ENCODE measurements at places on chromosomes 11 and 22.
A peak's percentile ranks its signal among the peaks of the same experiment; 100 is the strongest.

DNA sequence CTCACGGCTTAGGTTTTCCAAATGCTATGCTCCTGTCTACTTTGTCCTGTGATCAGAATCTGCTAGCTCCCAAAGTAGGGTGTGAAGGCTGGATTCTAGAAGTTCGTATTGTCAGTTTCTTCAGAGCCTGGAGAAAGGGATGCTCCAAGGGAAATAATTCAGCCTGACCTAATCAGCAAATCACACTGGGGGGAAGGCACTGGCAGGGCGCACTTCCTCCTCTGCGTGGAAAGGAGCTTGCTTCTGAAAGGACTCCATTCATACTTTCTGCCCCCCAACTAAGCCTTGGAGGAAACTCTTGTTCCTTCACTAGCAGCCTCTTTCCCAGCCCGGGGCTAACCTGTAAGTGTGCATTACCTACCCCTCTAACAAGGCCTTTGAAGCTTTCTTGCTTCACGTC, 165.9 kb downstream of the NAV2 start:
- no peaks in the 10 kb centered on the region for H3K4me1 ChIP-seq
- H3K27ac ChIP-seq, result no peak overlapping the region
- H3K4me3 ChIP-seq, result no peak overlapping the region
- no peaks in the 10 kb centered on the region for H3K27me3 ChIP-seq
- no peaks in the 10 kb centered on the region for H3K36me3 ChIP-seq

DNA sequence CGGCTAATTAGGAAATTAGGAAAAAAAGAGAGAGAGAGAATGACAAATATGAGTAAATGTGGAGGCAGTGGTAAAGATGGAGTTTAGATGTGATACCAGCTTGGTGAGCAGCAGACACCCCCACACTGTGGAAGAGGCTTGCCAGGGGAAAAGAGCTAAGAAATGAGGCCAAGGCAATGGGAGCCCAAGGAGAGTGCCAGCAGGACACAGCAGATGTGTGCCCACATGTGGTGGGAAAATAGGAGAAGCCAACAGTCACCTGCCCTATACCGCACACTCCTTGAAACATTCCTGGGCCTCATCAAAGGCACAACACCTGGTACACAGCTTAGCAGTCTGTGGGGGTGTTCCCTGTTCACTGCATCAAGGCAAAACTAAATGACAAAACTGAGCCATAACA, 104.9 kb downstream of the FAM76B start:
- H3K27ac ChIP-seq, result no peak overlapping the region
- no peaks in the 10 kb centered on the region for H3K36me3 ChIP-seq

DNA sequence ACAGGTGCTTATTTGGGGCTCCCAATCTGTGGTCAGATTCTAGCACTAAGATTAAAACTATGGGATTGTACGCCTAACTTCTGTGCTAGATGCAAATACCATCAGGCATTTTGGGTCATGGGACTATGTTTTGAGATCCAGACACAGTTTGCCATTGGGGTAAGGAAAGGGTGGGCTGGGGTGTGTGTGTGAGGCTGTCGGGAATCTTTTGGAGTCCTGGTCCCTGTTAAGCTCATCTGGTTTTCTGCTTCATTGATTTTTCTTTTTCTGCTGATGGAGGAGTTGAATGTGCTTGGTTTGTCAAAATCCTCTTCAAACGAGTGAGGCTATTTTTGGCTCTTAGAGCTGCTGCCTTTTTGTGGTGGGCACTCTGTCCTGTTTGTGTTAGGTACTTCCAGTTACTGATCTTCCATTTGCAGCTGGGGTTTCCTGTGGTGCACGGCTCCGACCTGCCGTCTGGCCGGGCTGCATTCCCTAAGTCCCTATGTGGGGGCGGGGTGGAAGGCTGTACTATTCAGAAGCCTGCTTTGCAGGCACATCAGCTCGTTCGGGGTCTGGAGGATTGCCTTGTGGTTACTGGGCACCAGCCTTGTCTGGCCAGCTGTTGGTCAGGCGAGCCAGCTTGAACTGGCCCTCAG, 2.9 kb downstream of the BCR start:
- peak overlapping the region; percentile 64 for H3K4me3 ChIP-seq
- no peak for DNase-seq
- H3K36me3 ChIP-seq, result no peaks in the 10 kb centered on the region
- H3K4me1 ChIP-seq, result peaks cover 82% of the 10 kb centered on the region
- no peaks in the 10 kb centered on the region for H3K27me3 ChIP-seq

- no peaks in the 10 kb centered on the region for H3K27me3 ChIP-seq
- no peaks in the 10 kb centered on the region for H3K4me1 ChIP-seq
- H3K27ac ChIP-seq, result no peak overlapping the region
- no peak overlapping the region for H3K4me3 ChIP-seq
These were observed 22.1 kb upstream of the MMP7 start for GRCh38 chr11:102552447-102553194.

- H3K4me3 ChIP-seq, result no peak overlapping the region
- H3K27ac ChIP-seq, result no peak overlapping the region
- no peak for DNase-seq
- H3K36me3 ChIP-seq, result no peaks in the 10 kb centered on the region
- H3K4me1 ChIP-seq, result no peaks in the 10 kb centered on the region
These were observed 62.1 kb upstream of the ARHGAP20 start for GRCh38 chr11:110774138-110775014.

DNA sequence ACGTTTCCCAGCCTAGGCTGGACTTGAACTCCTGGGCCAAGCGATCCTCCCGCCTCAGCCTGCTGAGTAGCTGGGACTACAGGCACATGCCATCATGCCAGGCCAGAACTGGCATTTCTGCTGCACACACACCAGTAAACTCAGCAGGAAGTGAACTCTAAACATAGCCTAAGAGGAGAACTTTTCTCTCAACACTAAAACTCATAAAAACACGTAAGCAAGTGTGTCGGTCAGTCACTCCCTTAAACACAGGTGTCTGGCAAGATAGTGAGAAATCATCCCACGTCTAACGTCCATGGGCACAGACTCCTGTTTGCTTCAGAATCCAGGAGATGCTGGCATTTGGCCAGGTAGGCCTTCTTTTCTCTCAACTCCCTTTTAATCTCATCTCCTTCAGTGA, 104.8 kb downstream of the RPL27A start:
- H3K36me3 ChIP-seq, result no peaks in the 10 kb centered on the region
- DNase-seq, result no peak
- no peak overlapping the region for H3K27ac ChIP-seq
- no peaks in the 10 kb centered on the region for H3K27me3 ChIP-seq
- H3K4me3 ChIP-seq, result no peak overlapping the region
- H3K4me1 ChIP-seq, result no peaks in the 10 kb centered on the region

- H3K4me3 ChIP-seq, result no peak overlapping the region
- H3K27ac ChIP-seq, result no peak overlapping the region
- H3K4me1 ChIP-seq, result peaks cover 14% of the 10 kb centered on the region
- no peak for DNase-seq
- H3K27me3 ChIP-seq, result peaks cover 28% of the 10 kb centered on the region
These were observed 827 bp downstream of the PHF21B start for GRCh38 chr22:45008751-45009605.

- no peak for DNase-seq
- no peak overlapping the region for H3K4me3 ChIP-seq
- H3K36me3 ChIP-seq, result peaks cover 32% of the 10 kb centered on the region
- H3K27ac ChIP-seq, result no peak overlapping the region
These were observed 6.3 kb downstream of the CRY2 start for GRCh38 chr11:45853332-45854219.

GRCh38 chr22:17922925-17923903, 101.1 kb downstream of the MICAL3 start:
- H3K4me1 ChIP-seq, result peaks cover 19% of the 10 kb centered on the region
- no peak for DNase-seq
- H3K4me3 ChIP-seq, result no peak overlapping the region
- H3K27me3 ChIP-seq, result no peaks in the 10 kb centered on the region

All from CD4-positive, alpha-beta memory T cell (primary cell).